ENCODE measurements at places on chromosomes 2 and 18.

DNA sequence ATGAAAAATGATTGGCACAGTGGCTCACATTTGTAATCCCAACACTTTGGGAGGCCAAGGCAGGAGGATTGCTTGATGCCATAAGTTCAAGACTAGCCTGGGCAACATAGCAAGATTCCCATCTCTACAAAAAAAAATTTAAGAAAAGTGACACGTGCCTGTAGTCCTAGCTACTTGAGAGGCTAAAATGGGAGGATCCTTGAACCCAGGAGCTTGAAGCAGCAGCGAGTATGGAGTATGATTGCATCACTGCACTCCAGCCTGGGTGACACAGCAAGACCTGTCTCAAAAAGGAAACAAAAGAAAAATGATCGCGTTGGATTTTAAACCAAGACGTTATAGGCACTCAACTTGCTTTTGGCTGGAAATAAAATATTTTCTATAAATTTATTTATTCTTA, 37.8 kb upstream of the CREB1 start:
- no peak for DNase-seq

GRCh38 chr2:96145036-96145847, at the start of gene DUSP2:
DUSP2 (minus strand) TSS chr2:96145440; CDS start chr2:96145354, 86 bp downstream.
- peak; percentile 83 for DNase-seq

GRCh38 chr2:234199996-234200395, 149.5 kb downstream of the SPP2 start:
- no peak for DNase-seq

DNA sequence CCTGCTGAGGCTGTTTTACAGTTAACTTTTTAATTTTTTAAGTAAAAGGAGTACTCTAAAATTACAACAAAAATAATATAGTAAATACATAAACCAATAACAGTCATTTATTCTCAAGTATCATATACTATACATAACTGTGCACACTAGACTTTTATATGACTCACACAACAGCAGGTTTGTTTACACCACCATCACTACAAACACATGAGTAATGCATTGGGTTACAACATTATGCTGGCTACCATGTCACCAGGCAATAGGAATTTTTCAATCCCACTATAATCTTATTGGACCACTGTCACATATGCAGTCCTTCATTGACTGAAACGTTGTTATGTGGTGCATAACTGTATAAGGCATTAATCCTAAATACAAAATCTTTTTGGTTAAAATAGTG, 42.5 kb downstream of the RASGRP3 start:
- no peak for DNase-seq

- DNase-seq = no peak
Measured at GRCh38 chr2:158999458-158999857, 31.0 kb downstream of the TANC1 start.

DNA sequence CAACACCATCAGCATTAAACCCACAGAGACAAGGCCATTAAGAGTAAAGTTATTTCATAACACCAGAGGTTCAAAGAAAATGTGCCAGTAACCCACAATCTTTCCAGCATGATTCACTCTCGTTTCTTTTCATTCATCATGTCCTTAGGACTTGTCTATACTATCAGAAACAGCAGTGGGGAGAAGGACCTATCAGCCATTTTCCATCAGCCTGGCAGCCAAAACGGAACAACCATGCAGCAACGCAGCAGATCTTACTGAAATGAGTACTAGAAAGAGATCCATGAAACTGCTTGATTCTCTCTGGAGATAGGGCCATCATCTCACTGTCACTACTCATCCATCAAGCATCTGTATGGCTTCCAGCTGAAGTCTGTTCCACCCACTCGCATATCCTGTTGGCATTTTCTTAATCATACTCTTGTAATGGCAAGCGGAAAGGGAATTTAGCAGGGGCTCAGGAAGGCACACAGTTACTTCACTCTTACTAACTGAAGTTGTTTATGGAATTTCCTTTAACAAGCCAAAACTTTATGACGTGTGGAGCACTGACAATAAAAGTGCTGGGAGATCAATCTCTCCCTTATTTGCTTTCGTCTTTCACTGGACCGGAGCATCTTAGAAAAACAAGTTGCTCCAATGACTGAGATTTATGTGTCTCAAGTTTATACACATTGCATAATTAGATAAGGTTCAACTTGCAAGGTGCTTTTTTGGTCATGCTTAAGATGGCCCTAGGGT, 69.7 kb downstream of the EPHA4 start:
- DNase-seq = no peak

- no peak for DNase-seq
Measured at GRCh38 chr2:39875182-39875913, 96.3 kb upstream of the THUMPD2 start.

DNA sequence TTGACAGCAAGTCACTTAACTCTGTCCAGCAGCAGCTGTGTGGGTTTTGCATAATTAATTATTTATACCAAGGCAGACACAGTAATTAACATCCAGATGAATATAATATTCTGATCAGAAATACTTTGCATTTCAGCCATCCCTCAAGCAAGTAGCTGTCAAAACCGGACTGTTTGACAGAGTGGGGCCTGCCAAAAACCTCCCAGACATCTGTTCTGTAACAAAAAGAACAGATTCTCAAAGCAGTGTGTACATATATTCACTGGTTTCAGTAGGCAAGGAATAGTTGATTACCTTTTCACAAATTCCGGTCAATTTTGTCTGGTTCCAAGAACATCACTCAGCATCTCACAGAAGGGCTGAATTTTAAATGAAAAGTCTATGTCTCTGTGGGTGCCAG, 291.6 kb downstream of the CMPK2 start:
- DNase-seq = no peak

- no peak for DNase-seq
Measured at GRCh38 chr18:9993521-9994025, 79.8 kb downstream of the VAPA start.

GRCh38 chr18:61236356-61237057, 96.7 kb upstream of the CDH20 start:
- no peak for DNase-seq

GRCh38 chr2:67631483-67631882, 234.3 kb downstream of the ETAA1 start:
- DNase-seq = no peak

DNA sequence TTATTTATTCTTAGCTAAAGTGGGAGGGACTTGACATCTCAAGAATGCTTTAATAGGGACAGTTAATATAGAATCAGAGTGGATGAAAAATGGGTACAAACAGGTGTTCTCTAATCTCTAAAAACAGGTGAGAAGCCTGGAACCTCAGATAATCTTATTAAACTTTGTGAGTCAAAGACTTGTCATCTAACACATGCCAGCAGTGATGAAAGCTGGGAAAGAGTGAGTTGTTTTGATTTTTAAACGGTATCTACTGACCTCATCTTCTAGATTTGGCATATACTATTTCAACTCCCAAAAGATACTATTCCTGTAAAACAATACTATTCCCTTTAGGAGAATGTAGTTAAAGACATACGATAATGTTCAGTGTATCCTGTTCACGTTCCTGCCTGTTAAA, 103.4 kb downstream of the CCDC141 start:
- no peak for DNase-seq

GRCh38 chr2:25159949-25160348, 8.4 kb downstream of the POMC start:
- DNase-seq = no peak

- DNase-seq = no peak
Measured at GRCh38 chr2:160429248-160430000, 64.2 kb downstream of the RBMS1 start.

- DNase-seq = no peak
Measured at GRCh38 chr2:197304556-197305011, 6.0 kb downstream of the ANKRD44 start.

GRCh38 chr2:220892018-220892634, 680.0 kb downstream of the EPHA4 start:
- DNase-seq = no peak

DNA sequence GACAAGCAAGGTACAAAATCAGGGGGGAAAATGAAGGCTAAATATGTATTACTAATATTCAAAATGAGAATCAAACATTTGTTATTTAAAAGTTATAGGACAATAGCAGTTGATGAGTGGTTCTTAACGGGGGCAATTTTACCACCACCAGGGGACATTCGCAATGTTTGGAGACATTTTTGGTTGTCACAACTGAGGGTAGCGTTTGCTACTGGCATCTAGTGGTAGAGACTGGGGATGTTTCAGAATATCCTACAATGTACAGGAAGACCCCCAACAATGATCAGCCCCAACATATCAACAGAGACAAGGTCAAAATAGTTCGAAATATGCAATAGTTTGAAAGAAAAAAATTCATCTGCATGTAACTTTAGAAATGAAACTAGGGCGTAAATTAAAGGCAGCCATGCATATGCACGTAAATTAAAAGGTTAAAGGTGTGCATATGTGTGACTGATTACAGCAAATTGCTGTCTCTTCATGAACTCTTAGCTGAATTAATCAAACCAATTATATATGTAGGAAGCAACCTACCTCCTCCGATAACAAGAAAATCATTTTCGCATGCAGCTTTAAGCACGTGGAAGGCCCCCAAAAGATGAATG, 61.2 kb upstream of the CUL3 start:
- no peak for DNase-seq

DNA sequence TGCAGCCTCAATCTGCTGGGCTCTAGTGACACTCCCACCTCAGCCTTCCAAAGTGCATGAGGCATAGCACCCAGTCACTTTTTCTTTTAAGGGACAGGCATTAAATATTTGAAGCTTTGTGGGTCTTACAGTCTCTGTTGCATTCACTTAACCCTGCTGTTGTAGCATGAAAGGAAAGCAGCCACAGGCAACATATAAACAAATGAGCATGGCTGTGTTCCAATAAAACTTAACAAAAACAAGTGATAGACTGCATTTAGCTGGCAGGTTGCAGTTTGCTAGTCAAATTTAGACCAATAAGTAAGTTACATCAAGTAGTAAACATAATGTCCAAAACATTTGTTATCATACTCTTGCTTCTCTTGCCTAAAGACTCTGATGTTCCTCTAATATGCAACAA, 297.3 kb upstream of the MMADHC start:
- DNase-seq = no peak

DNA sequence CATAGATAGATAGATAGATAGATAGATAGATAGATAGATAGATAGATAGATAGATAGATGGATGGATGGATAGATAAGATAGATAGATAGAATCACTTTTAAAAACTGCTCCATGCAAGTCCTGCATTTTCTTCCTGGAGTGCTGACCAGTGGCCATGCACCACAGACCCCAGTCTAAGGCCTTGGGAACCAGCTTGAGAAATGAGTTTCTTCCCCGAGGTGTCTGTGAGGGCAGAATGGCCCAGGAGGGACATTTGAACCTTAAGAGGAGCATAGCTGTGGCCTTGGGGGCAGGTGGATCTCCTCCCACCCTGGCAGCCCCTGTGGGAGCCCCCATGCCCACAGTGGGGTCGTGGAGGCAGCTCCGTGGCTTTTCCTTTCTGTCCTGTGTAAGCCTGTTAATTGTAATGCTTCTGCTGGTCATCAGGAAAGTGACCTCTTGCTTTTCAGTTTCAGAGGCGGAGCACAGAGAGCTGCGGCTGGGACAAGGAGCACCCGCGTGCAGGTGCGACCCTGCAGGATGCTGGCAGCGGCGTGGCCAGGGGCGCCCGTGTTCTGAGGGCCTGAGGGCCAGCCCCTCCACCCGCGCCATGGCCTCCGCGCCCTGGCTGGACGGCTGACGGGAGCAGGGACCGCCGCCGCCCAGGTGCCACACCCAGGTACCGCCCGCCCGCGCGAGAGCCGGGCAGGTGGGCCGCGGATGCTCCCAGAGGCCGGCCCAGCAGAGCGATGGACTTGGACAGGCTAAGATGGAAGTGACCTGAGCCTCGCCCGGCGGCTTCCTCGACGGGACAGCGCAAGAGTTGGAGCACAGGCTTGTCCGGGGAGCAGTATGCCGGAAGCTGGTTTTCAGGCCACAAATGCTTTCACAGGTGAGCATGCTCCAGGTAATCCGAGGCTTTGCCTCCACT, 168.6 kb downstream of the LDLRAD4 start:
- no peak for DNase-seq

DNA sequence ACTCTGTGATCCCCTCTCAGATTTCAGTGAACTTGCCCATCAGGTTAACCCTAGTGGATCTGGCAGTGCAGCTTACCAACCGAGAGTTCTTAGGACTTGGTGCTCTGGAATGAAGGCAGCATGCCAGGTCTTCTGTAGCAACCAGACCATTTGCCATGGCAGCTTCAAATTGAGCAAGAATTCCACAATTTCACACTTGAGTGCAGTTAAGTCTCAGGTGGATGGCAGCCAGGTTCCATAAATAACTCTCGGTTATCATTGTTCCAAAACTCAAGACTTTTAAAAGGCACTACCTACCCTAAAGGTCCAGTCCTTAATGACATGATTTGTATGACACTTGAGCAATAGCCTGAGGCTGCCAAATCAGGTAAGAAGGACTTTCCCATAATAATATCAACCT, 48.1 kb downstream of the GALNT3 start:
- DNase-seq = no peak

DNA sequence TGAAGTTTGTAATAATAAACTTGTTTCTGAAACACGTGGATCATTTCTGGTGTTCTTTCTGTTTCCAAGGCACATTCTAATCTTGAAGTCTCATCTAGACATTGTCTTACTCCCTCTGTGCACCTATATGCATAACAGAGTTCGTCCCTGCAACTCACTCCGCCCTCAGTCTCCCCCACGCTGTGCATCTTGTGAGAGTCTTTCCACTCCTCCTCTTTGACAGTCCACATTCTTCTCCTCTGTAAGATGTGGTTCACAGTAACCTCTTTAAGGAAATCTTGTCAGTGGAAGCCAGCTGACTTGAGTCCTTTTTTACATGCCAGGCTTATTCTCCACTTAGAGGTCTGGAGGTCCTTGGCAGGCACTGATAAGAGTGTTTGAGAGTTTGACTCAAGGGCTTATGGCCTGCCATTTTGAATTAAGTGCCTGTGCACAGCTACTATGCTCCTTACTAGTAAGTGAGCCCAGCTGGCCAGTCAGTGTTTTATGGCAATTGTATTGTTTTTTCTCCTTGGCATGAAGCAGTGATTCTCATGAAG, 108.9 kb upstream of the IL1R2 start:
- DNase-seq = no peak

DNA sequence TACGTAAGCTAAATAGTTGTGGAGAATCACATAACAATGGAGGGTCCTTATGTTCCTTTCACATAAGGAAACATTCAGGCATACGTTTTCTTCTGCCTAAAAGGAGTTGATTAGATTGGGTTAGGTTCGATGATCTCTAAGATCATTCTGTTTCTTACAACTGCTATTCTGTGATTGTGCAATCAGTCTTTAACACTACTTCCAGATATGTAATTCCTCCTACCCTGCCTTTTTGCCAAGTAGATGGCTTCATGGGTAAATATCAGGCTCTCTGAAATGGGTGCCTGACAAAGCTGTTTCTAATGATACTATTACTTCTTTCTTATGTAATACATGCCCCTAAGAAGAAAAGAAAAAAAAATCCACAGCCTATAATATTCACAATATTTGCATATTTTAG, 321.5 kb downstream of the XIRP2 start:
- DNase-seq = no peak
